ENCODE measurements at places on chromosomes 7 and 10.

DNA sequence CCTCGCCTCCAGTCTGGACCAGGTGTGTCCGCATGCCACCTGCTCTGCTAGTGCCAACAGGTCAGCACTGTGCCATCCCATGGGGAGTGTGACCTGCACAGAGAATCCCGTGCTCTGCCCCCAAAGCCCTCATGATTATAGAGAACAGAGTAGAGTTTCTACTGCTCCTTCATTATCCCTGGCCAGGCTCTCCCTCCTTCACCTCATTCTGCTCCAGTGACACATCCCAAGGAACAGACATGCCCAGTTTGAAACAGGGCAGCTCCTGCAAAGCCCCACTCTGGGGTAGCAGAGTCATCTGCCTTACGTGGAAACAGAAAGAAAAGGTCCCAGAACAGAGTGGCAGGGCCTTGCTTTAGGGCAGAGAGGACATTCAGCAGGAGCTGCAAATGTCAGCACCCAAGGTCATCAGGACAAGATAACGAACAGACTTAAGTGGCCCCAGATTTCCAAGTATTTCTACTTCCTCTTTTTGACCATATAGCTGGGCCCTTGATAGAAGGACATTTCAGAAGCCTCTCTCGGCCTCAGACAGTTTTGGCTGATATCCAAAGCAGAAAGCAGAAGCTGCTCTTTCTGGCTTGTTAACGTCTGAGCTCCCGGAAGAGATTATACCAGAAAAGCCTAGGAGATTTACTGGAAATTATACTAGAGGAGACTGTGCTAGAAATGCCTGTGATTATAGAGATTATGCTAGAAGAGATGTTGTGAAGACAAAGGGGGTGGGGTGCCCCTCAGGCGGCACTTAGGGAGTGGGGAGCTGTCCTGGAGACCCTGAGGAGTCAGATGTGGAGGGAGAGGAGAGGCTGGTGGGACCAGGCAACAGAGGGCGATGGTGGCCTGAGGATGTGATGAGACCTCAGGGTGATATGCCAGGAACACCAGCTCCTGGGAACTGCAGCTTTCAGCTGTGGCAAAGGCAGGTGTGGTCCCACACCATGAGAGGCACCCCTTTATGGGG, 12.6 kb downstream of the TMEM176B start:
- no peak for DNase-seq

DNA sequence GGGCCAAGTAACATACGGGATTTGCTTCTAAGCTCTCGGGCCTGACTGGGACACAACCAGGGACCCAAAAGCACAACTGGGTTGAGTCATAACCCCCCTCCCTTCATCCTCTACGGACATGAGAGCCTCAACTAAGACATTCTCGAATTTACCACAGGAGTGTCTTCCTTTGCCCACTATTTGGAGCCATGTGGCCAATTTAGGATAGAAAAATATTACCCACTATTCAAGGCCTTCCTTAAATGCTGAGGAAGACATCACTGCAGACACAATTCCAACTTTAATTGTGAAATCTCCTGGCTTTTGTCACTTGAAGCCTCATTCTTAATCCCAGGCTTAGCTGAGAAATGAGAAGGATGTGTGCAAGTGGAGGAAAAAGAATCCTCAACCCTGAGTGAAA, 11.8 kb downstream of the CTBP2 start:
- DNase-seq = no peak

- peak; percentile 20 for DNase-seq
Observed at GRCh38 chr7:767941-768731, 41.1 kb upstream of the PRKAR1B start.

GRCh38 chr7:33043501-33044400, 18.8 kb downstream of the NT5C3A start:
- DNase-seq = no peak

- no peak for DNase-seq
Observed at GRCh38 chr7:118158766-118159165, 25.2 kb upstream of the LSM8 start.

- no peak for DNase-seq
Observed at GRCh38 chr10:121813211-121813815, 114.5 kb downstream of the ATE1 start.

DNA sequence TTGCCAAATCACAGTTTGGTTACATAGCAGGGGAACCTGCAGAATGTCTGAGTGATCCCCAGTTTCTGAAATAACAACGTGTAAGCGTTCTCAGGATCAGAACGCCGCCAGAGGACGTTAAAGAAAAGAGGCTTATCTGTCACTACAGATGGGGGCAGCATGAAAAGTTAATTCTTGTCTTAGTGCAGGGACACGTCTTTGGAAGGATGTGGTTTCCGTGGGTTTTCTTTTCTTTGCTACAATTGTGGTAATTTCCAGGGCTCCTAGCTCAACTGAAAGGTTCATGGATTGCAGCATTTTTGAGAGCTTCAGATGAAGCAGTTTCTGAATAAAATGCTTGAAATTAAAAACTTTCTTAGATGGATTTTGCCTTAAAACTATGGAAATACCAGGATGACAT, 106.6 kb downstream of the PRKCQ start:
- no peak for DNase-seq

DNA sequence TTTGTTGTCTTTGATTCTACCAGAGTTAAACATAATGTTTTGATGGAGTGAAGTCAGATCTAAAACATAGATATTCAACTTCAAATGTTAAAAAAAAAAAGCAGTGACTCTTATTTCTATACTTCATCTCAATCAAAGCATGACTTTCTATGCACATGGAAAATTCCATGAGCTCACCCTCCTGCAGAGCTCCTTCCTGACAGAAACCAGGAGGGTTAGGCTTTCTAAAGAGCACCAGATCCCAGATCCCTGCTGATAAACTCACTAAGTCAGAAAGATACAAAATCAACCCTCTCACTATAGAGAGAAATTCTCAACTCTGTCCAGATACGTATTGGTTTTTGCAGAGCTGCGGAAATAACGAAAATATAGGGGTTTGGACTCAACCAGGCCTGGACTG, 122.6 kb downstream of the FAM107B start:
- no peak for DNase-seq

GRCh38 chr7:100914879-100915447, 19.3 kb upstream of the ACHE start:
- DNase-seq = no peak

- no peak for DNase-seq
Observed at GRCh38 chr10:6319119-6319518, 116.4 kb downstream of the PFKFB3 start.

DNA sequence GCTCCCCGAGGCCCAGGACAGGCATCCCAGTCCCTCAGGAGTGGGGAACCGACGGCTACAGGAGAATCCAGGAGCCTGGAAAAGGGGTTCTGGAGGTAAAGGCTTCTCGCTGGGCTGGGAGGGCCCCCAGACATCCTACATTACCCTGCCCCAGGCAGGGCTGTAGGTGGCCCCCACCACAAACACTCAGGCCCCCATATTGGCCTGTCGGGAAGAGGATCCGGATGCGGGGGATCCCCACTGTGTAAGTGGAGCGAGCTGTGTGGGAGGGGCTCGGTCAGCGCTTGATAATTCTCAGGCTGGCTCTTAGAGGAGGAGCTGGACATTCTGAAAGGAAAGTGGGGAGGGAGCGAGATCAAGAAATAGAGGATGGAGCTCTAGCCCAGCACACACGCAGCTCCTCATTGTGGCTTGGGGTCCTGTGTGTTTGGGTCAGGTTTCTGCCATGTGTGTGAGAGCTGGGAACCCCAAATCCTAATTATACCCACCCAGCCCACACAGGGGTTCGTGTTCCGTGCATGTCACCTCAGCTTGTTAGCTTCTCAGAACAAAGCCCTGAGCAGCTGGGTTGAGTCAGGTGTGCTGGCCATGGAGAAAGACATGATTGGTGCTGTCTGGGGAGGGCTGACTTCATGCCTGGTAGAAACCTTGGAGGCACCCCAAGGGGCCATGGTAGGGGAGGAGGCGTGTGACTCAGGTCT, 49.4 kb downstream of the ZNF467 start:
- no peak for DNase-seq

- DNase-seq = no peak
Observed at GRCh38 chr10:44799966-44800365, 111.2 kb upstream of the TMEM72 start.

Data from stimulated activated CD8-positive, alpha-beta memory T cell treated with anti-CD3 and anti-CD28 coated beads, Interleukin-7, amount 100 ng/mL, for 4 hours (primary cell).